Immature natural killer cell (primary cell): ENCODE measurements at places on chromosomes 16 and 17.

DNA sequence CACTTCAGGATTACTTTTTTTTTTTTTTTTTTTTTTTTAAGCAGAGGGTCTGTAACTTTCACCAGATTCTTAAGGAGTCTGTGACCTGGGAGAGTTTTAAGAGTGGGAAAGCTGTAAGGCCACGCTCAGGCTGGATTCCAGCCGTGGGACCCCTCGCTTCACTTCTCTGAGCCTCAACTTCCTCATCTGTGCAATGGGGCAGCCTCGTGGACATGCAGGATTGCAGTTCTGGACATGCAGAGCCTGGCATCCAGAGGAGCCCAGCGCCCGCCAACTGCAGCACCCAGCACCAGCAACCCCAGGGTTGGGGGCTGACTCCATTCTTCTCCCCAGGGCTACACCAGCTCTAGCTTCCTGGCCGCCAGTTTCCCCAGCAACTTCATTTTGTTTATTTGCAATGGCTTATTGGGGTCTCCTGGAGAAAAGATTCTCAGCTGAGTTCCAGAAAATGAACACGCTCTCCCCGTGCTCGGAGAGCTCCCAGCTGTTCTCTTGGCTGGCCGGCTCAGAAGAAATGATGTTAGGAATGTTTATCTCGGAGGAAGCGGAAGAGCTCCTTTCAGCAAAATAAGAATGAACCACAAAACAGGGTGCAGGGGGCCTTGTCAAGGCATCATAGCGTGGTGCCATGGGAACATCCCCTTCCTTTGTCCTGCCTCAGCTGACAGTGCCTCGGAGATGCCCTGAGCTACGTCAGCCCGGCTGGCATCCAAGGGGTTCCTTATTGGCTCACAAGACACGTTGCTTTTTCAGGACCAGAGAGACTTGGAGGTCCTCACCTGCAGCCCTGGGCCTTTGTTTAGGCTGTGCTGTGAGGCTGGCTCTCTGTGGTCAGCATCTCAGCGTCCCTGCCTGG lies 22.9 kb upstream of the ZCCHC14 start:
- DNase-seq = no peak
- H3K27me3 ChIP-seq = peaks cover 3% of the 10 kb centered on the region
- no peak overlapping the region for H3K4me3 ChIP-seq
- no peaks in the 10 kb centered on the region for H3K36me3 ChIP-seq
- H3K4me1 ChIP-seq = no peaks in the 10 kb centered on the region

- peaks cover 8% of the 10 kb centered on the region for H3K4me1 ChIP-seq
- H3K36me3 ChIP-seq = peaks cover 23% of the 10 kb centered on the region
- no peak overlapping the region for H3K4me3 ChIP-seq
- H3K27me3 ChIP-seq = no peaks in the 10 kb centered on the region
- no peak for DNase-seq
Measured at GRCh38 chr17:50363217-50364060, 9.5 kb downstream of the MRPL27 start.

DNA sequence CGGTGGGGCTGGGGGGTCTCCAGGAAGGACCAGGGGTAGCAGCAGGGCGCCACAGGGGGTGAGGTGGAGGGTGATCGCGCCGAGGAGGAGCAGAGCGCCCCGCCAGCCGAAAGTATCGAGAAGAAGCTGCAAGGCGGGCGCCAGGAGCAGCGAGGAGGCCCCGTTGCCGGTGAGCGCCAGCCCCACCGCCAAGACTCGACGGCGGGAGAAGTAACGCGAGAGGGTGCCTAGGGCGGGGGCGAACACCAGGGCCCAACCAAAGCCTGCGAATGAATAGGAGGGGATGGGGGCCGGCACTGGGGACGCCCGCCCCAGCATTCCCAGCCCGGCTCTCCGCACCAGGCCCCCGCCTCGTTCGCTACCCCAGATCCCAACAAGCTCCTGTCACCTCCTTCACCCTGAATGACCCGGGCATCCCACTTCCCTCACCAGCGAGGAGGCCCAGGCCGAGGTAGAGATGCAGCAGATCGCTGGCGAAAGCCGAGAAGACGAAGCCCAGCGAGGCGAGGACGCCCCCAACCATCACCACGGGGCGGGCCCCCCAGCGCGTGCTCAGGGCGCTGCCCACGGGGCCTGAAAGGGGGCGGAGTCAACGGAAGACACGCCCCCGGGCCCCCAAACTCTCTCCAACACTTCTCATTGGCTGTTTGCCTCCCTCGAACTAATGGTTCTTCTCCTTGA lies 1.3 kb downstream of the SLC16A11 start:
- H3K36me3 ChIP-seq = no peaks in the 10 kb centered on the region
- H3K27me3 ChIP-seq = peaks cover 5% of the 10 kb centered on the region
- peak overlapping the region; percentile 90 for H3K4me3 ChIP-seq
- peak; percentile 61 for DNase-seq
- peak overlapping the region; percentile 93 for H3K27ac ChIP-seq

- no peak overlapping the region for H3K27ac ChIP-seq
- H3K4me3 ChIP-seq = no peak overlapping the region
- H3K36me3 ChIP-seq = peaks cover 5% of the 10 kb centered on the region
Measured at GRCh38 chr17:60971515-60972369, 294.1 kb downstream of the BCAS3 start.

DNA sequence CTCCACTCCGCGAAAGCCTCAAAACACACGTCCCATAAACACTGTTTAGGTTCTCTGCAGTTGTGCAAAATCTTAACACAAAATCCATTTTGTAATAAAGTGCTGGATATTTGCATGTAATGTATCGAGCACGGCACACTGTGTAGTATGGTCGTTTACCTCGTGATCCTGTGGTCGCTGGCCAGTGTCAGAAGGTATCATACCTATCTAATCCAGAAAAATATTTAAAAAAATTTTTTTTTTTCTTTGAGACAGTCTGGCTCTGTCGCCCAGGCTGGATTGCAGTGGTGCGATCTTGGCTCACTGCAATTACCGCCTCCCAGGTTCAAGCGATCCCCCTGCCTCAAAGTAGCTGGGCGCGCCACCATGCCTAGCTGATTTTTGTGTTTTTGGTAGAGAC lies 996 bp downstream of the RPL38 start:
- peaks cover 56% of the 10 kb centered on the region for H3K4me1 ChIP-seq
- H3K27ac ChIP-seq = peak overlapping the region; percentile 31
- DNase-seq = no peak
- peaks cover 11% of the 10 kb centered on the region for H3K36me3 ChIP-seq

DNA sequence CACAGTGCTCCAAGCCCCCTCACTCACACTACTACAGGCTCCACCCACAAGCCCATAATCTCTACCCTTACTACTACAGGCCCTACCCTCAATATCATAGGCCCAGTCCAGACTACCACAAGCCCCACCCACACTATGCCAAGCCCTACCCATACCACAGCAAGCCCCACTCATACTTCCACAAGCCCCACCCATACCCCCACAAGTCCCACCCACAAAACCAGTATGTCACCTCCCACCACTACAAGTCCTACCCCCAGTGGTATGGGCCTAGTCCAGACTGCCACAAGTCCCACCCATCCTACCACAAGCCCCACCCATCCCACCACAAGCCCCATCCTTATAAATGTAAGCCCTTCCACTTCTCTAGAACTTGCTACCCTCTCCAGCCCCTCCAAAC lies 13.8 kb downstream of the RIPOR1 start:
- H3K36me3 ChIP-seq = no peaks in the 10 kb centered on the region
- H3K4me1 ChIP-seq = peaks cover 31% of the 10 kb centered on the region
- H3K4me3 ChIP-seq = no peak overlapping the region
- peaks cover 8% of the 10 kb centered on the region for H3K27me3 ChIP-seq
- H3K27ac ChIP-seq = peak overlapping the region; percentile 85
- DNase-seq = peak; percentile 81

DNA sequence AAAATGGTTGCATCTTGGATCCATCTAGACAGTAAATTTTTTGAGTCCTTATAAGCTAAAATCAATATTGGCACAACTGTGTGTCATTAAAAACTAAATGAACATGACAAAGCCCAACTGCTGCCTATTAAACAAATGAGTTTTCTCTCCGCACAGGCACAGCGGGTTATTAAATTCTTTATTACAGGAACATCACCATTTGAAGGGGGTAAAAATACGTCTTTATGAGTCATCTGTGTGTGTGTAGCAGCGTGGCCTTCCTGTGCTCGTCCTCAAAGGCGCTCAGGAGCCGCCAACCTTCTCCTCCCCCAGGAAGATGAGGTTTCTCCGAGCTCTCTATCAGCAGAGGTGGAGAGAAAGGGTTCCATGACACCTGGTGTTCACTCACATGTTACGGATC lies 62.6 kb upstream of the SDK2 start:
- H3K36me3 ChIP-seq = no peaks in the 10 kb centered on the region
- no peak overlapping the region for H3K4me3 ChIP-seq
- H3K4me1 ChIP-seq = no peaks in the 10 kb centered on the region
- H3K27ac ChIP-seq = no peak overlapping the region

- H3K4me3 ChIP-seq = no peak overlapping the region
- peaks cover 14% of the 10 kb centered on the region for H3K36me3 ChIP-seq
- no peak overlapping the region for H3K27ac ChIP-seq
- no peak for DNase-seq
- no peaks in the 10 kb centered on the region for H3K4me1 ChIP-seq
- no peaks in the 10 kb centered on the region for H3K27me3 ChIP-seq
Measured at GRCh38 chr16:53154513-53154912, 99.7 kb downstream of the CHD9 start.

DNA sequence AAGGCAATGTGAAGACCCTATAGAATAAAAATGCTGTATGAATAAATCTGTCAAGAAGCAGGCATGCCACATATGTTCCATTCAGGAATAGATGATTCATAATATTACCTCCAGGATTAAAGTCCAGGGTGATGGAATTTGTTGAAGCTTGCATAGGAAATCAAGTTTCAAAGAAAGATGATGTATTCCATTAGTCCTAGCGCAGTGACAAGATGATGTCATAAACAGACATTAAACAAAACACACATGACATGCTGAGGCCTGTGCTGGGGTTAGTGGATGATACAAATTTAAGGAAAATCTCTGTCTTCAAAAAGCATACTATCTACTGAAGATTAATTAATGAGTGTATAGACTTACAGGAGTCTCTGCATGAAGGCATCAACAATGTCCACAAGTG lies 1025.2 kb downstream of the CDH11 start:
- no peak for DNase-seq
- no peak overlapping the region for H3K4me3 ChIP-seq
- no peaks in the 10 kb centered on the region for H3K27me3 ChIP-seq
- no peaks in the 10 kb centered on the region for H3K4me1 ChIP-seq

GRCh38 chr17:40188694-40189093 lies 11.4 kb downstream of the RAPGEFL1 start:
- no peaks in the 10 kb centered on the region for H3K4me1 ChIP-seq
- no peaks in the 10 kb centered on the region for H3K36me3 ChIP-seq
- H3K4me3 ChIP-seq = no peak overlapping the region
- DNase-seq = no peak
- H3K27me3 ChIP-seq = no peaks in the 10 kb centered on the region

- no peak for DNase-seq
- H3K27ac ChIP-seq = no peak overlapping the region
- H3K4me3 ChIP-seq = no peak overlapping the region
- H3K36me3 ChIP-seq = no peaks in the 10 kb centered on the region
Measured at GRCh38 chr16:12336141-12336540, 359.6 kb downstream of the SNX29 start.
